ENCODE measurements at places on chromosomes 7 and 10. TPM values are rescaled to one million over a fixed set of nuclear protein-coding genes. Genes with fewer than 3 reads are reported as not detected.

DNA sequence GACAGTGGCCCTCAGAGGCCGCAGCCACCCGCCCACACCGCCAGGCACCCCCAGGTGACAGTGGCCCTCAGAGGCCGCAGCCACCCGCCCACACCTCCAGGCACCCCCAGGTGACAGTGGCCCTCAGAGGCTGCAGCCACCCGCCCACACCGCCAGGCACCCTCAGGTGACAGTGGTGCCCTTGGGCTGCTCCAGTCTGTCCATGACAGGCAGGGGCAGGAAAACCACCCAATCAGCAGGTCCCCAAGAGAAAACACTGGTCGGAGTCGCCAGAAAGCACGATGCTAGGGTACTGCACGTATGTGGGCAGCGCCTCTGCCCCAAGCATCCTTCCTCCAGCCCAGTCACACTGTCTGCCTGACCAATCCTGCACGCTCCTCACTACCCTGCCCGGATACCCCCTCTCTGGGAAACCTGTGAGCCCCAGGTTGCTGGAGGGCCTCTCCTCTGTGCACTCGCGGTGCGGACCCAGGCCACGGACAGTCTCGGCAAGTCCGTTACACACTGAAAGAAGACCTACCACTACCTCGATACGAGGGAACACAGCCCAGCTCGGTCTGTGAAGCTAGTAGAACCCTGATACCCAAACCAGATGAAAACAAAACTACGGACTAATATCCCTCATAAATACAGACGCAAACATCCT lies 11.7 kb upstream of the GPR146 start:
- no peak for DNase-seq

GRCh38 chr10:118730756-118731456 lies 23.9 kb downstream of the CACUL1 start:
- no peak for DNase-seq

DNA sequence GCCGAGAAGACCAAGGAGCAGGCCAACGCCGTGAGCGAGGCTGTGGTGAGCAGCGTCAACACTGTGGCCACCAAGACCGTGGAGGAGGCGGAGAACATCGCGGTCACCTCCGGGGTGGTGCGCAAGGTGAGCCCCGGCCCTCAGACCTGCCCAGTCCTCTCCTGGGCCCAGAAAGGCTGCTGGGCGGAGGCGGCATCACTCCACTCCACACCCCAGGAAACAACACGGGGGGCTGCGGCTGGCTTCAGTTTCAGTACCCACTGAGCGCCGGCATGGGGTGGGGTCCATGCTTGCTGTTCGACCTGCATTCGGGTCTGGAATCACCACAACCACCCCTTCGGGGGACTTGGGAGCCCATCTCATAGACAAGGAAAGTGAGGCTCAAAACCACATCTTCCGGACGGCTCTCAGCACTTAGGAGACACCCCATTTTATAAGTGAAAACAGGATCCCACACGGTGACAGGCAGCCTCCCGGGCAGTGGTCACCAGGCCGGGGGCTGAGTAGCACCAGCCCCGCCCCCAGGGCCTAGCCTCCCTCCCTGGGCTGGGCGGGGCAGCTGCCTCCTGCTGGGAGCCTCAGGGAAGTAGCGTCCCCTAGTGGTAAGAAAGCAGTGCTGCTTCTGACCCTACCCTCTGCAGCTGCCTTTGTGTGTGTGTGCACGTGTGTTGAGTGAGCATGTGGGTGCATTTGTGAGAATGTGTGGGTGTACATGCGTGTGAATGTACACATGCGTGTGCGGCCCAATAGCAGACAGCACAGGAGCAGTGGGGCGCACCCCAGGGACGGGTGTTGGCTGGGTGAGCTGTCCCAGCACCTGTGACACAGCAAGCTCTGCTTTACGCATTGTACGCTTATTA lies 1.8 kb downstream of the SNCG start:
- no peak for DNase-seq

DNA sequence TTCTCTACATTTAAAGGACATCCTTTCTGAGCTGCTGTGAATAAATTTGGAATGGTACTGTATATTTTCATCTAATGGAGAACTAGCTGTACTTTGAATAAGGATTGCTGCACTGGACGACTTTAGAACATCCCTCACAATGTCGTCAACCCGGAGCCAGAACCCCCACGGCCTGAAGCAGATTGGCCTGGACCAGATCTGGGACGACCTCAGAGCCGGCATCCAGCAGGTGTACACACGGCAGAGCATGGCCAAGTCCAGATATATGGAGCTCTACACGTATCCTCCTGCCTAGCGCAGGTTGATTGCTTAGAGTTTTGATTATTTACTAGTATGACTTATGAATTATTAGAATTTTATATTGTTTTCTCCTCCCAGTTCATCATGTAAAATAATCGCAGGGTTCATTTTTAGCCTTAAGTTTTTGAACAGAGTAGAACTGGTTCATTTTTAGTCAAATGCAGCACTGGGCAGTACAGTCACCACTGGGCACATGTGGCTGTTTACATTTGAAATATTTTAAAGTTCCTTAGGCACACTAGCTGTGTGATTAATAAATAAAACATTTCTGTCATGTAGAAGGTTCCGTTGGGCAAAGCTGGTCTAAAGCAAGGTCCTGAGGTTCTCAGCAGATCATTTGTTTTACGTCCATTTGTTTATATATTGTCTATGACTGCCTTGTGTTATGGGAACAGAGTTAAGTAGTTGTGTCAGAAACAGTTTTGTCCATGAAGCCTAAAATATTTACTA lies 31.5 kb downstream of the CUL1 start:
- no peak for DNase-seq

- peak; percentile 52 for DNase-seq
Observed at GRCh38 chr10:103849880-103850571, 5.3 kb downstream of the SH3PXD2A start.

GRCh38 chr7:9200626-9201025 lies 767.2 kb downstream of the NXPH1 start:
- no peak for DNase-seq

- DNase-seq = no peak
Observed at GRCh38 chr7:41053820-41054219, 649.1 kb downstream of the INHBA start.

- DNase-seq = no peak
Observed at GRCh38 chr10:486206-486605, 203.3 kb downstream of the DIP2C start.

DNA sequence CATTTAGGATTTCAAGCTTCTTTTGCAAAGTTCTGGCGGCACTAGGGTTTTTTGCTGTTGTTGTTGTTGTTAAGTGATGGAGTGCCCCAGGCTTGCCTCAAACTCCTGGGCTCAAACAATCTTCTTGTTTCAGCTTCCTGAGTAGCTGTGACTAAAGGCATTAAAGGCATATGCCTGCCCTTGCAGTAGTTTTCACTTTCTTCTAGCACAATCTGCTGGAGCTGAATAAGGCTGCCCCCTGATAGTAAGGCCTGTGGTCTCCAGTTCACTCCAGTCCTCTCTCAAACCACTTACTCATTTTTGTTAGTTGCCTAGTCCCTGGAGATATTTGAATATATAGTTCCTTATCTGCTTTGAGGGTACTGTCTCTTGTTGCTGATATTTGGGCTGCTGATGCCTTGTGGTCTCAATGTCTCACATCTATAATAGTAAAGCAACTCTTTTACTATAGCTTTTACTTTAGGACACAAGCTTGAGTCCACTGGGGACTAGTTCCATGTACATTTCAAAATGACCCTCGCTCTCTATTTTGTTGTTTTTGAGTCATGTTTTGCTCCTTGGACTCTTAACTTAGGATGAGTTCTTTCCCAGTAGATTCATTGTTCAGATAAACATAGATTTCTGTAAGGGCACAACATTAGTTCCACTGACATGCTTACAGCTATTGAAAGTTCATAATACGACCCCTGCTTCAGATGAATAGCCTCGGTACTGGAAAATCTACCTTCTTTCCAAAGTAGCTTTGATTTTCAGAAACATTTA lies 25.5 kb downstream of the PHF14 start:
- DNase-seq = no peak

DNA sequence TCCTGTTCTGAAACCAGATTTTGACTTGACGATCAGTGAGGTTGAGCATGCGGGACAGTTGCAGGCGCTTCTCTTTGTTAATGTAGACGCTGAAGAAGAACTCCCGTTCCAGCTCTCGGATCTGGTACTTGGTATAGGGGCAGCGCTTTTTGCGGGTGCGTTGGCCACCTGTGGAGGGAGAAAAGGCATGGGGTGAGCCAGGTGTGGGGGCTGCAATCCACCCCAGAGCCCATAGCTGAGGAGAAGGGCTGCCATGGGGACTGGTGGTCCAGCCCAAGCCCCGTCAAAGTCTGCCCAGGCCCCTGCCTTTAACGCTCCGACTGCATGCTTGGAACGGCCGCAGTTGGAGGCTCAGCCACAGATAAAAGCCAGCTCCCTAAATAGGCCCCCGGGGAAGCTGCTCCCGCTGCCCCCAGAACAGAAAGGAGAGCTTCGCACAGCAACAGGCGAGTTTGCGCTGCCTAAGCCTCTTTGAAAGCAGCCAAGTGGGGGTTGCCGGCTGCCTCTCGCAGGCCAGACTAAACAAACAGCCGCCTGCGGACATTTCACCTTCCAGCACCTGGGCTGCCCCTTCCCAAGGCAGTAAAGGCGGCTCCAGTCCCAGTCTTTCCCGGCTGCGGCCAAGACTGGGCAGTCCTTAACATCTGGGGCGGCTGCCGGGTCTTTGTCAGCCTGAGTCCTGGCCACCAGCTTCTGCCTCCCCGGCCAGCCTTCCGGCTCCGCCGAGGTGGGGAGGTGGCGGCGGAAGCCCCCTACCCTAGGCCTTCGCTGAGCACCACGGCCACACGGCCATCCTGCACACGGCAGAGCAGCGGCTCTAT lies 2.0 kb downstream of the HOXA11 start:
- no peak for DNase-seq

DNA sequence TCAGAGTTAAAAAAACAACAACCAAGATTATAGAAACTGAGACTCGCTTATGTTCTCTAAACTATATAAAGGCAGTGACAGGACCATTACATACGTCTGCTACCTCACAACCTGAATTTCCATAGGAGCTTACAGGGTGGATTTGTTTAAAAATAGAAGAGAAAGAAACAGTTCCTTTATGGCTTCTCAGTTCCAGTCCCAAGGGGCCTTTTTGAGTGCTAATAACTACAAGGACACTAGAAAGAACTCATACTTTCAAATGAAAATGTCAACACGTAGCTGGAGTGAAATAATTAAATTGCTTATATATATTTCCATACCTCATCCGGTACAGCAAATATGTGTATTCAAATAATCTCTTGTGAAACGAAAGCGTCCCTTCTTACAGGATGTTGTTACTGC lies 19.7 kb downstream of the TSPAN12 start:
- DNase-seq = no peak

GRCh38 chr7:44150466-44150832 lies 9.3 kb upstream of the MYL7 start:
- no peak for DNase-seq

DNA sequence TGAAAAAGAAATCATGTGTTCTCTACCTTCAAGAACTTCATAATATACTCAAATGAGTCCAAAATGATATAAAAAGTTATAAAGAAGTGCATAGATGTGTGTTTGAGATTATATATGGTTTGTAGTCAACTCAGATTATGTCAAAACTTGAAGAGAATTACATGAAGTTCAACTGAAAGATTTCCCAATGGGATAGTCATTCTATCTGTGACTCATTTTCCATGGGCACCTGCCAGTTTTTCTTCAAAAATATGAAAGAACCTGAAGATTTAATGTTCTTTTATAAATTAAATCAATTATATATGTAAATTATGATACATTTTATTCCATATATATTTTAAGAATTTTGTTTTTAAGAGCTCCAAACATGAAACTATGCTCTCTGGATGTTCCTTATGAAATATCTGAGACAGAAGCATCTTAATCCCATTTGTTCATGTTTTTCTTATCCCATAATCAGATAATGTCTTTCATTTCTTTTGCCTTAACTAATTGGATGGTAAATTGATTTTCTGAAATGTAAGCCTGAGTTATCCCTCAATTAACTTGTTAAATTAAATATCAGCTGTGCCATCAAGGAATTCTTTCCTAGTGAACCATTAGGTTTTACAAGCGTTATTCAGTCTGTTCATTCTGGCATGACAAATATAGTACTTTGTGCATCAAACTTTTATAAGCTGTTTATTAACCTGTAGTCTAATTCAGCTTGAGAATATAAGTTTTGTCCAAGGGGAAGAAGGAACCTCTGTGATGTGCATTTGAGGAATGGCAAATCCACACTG lies 387.1 kb downstream of the IPMK start:
- DNase-seq = no peak

DNA sequence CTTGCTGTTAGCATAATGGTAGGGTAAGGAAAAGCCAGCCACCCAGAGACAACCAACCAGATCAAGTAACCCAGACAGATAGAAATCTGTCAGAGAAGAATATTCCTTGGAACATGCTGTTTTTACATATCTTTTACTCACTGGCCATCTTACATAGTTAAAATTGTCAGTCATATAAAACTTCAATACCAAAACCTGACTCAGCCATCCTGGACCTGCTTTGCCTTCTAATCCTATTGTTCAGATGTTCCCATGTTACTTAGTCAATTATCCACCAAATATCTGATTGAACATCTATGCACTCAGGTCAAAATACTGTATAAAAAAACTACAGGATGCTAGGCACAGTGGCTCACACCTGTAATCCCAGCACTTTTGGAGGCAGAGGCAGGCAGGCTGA lies 466.5 kb upstream of the NRP1 start:
- DNase-seq = no peak

DNA sequence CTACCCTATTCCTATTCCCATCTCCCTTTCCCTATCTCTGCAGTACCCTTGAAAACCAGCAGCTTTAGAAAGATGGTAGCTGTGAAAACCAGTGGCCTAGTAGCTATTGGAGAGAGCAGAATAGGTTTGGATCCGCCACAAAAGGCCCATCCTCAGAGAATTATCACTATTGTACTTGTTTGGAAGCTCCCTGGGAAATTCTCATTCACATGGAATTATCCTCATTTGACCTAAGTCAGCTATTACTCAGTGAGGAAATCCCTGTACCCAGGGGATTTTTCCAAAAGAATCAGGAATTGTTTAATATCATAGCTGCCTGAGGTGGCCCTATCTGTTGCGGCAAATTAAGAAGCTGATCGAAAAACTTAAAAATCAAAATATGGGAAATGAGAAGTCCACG lies 51.6 kb downstream of the DGKI start:
- DNase-seq = no peak

- DNase-seq = no peak
Observed at GRCh38 chr7:151858456-151858855, 18.5 kb downstream of the PRKAG2 start.

- DNase-seq = no peak
Observed at GRCh38 chr7:18408868-18409267, 86.7 kb upstream of the HDAC9 start.

GRCh38 chr10:51066231-51066630 lies 8.1 kb upstream of the PRKG1 start:
- no peak for DNase-seq

- peak; percentile 42 for DNase-seq
Observed at GRCh38 chr7:134547397-134548054, 1.4 kb upstream of the AKR1B15 start.

GRCh38 chr10:119502209-119502608 lies 40.3 kb downstream of the RGS10 start:
- DNase-seq = no peak

GRCh38 chr7:42858570-42858969 lies 53.3 kb downstream of the C7orf25 start:
- no peak for DNase-seq

SOSTDC1 gene
- not detected for total RNA-seq

MINDY4 gene
- 5.4 TPM for total RNA-seq

CLCN1 gene
- total RNA-seq = not detected

CYP2C19 gene
- not detected for total RNA-seq

SLC18A3 gene
- total RNA-seq = not detected

ITGA8 gene
- total RNA-seq = 2.1 TPM

HACD1 gene
- 17.4 TPM for total RNA-seq

TAS2R3 gene
- not detected for total RNA-seq

All from glomerular endothelial cell (primary cell).